ENCODE measurements at places on chromosomes 6 and 20.

- no peak for DNase-seq
Measured at GRCh38 chr20:40279390-40279789, 409.6 kb downstream of the MAFB start.

- DNase-seq = no peak
Measured at GRCh38 chr20:50598074-50598473, 87.9 kb downstream of the PTPN1 start.

DNA sequence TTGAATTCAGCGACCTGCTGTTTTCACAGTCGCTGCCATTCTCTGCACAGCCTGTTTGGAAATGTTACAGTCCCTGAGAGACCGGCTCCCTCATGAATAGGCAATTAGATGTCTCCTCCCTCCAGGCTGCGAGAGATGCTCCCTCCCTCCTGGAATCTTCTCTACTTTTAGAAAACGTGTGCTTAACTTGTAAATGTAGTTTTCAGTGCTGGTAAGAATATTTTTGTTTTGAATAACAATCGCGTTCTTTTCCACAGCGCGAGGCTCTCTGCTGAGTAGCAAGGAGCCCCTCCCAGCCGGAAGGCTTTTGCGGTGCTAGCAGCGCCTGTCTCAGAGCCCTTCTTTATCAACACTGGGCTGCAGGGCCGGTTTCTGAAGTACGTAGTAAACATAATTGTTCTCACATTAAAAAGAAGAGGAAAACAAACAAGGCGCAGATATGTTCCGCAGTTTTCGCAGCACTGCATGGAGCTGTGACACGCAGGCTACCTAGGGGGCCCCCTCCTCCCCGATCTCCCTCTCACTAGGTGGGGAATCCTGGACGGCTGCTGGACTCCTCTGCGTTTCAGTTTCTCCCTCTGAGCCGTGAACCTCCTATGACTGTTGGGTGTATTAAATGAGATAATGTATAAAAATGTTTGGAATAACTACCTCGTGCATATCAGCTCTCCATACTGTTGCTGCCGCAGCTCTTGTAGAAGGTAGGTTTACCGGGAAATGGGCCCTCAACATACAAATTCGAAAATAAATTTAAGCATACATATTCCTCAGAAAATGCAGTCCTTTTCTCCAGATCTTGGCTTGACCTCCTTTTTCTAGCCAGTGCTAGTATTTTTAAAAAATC, 79.0 kb upstream of the SPACA1 start:
- peak; percentile 35 for DNase-seq

DNA sequence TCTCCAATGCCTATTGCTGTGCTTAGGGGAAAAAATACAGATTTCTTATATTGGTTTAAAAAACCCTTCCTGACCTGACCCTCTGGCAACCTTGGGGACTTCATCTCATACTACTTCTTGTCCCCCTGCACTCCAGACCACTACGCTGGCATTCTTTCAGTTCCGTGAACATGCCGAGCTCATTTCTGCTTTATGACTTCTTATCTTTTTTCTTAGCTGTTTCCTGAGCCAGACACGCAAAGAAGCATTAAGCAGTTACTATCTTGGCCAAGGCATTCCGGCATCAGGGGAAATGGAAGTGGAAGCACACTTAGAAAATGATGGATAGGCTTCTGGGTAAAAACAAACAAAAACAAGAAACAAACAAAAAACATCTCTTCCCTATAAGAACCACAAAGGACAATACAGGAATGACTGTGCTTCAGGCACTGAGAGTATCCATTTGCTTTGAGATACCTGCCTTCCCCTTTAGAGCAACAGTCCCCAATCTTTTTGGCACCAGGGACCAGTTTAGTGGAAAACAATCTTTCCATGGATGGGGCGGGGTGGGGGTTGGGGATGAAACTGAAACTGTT, 4.4 kb upstream of the CCDC28A start:
- DNase-seq = no peak

GRCh38 chr20:18541741-18542140, 25.5 kb upstream of the SMIM26 start:
- DNase-seq = no peak

GRCh38 chr6:127446356-127446755, 12.8 kb downstream of the KIAA0408 start:
- no peak for DNase-seq

- no peak for DNase-seq
Measured at GRCh38 chr6:111761212-111761611, 112.0 kb downstream of the FYN start.

GRCh38 chr6:121426686-121427085, 8.8 kb upstream of the GJA1 start:
- no peak for DNase-seq

- DNase-seq = no peak
Measured at GRCh38 chr6:15987569-15987968, 141.3 kb upstream of the MYLIP start.

All from MM.1S (cell line).